ENCODE measurements at places on chromosomes 3 and 15.

- no peak for DNase-seq
Observed at GRCh38 chr3:77256584-77257503, 216.9 kb downstream of the ROBO2 start.

DNA sequence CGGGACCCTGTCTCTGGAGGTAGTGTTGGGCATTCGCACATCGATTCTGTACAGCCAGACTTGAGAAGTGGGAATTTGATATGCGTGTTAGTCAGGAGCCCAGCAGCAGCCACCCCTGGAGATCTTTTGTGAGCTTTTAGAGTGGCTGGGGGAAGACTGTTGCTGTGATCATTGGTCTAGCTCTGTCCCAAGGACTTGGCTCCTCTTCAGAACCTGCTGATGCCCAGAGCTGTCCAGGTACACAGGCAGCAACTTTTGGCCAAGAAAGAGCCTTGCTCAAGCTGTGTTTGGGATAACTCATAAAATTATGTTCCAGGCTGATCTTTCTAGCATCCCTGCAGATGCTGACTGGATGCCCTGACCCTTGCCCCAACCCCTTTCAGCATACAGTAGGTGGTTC is 29.3 kb downstream of the LIMD1 start:
- no peak for DNase-seq

DNA sequence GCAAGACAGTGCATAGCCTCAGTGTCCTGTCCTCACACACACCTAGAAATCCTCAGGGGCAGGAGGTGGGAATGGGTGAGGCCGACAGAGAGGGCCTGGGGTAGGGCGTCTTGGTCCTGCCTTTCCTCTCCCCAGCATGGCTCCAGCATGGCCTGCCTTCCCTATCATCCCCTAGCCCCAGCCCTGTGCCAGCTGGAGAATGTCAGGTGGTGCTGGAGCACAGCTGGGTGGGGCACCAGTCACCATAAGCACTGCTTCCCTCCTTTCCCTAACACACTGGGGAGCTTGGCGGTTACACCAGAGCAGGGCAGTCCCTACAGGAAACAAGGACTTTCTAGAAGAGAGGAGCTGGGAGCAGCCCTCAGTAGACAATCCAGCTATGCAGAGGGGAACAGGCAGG is 236.8 kb downstream of the KLF13 start:
- no peak for DNase-seq

GRCh38 chr3:100067589-100067988 is 46.7 kb downstream of the FILIP1L start:
- no peak for DNase-seq

DNA sequence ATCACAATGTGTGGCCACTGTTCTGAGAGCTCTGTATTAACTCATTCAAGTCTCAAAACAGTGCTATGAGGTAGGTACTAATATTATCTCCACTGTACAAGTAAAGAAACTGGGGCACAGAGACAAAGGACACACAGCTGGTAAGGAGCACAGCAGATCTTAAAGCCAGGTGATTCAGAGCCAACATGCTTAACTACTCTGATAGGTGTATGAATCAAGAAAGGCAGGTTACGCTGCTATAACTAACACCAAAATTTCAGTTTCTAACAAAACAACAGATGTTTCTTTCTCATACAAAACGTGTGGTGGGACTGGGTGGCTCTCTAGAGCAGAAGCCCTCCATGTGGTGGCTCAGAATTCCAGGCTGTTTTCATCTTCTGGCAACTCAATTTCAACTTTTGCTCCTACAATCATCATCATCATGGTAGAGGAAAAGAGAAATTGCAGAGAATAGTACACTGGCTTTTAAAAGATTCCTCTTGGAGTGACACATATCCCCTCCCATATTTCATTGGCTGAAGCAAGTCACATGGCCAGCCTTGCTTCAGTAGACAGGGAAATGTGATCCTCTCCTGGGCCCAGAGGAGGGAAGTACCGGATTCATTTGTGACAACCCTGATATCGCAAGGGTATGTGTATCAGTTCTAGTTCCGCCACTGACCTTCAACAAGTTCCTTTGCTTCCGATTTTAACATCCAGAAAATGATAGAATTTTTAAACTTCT is 126.2 kb upstream of the PTX3 start:
- no peak for DNase-seq

- no peak for DNase-seq
Observed at GRCh38 chr3:12653747-12654146, 10.2 kb downstream of the RAF1 start.

- DNase-seq: no peak
Observed at GRCh38 chr3:149314807-149315578, 18.4 kb downstream of the TM4SF18 start.

DNA sequence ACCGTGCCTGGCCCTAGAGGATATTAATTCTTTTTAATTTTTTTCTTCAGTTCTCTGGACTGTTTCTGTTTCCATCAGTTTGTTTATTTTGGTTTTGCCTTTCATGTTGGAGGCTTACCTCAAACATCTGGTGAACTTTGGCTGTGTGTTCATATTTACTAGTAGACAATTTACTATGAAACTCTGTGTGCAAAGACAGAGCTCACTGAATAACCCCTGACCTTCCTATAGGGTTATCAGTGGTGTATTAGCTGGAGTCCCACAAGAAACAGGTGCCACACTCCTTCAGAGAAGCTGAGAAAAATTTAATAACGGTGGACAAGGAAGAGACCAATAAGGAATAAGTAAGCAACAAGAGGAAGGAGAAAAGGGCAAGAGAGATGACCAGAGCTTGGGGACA is 28.8 kb upstream of the TRA2B start:
- no peak for DNase-seq

GRCh38 chr3:43288366-43288765 is 2.0 kb downstream of the SNRK start:
- no peak for DNase-seq

DNA sequence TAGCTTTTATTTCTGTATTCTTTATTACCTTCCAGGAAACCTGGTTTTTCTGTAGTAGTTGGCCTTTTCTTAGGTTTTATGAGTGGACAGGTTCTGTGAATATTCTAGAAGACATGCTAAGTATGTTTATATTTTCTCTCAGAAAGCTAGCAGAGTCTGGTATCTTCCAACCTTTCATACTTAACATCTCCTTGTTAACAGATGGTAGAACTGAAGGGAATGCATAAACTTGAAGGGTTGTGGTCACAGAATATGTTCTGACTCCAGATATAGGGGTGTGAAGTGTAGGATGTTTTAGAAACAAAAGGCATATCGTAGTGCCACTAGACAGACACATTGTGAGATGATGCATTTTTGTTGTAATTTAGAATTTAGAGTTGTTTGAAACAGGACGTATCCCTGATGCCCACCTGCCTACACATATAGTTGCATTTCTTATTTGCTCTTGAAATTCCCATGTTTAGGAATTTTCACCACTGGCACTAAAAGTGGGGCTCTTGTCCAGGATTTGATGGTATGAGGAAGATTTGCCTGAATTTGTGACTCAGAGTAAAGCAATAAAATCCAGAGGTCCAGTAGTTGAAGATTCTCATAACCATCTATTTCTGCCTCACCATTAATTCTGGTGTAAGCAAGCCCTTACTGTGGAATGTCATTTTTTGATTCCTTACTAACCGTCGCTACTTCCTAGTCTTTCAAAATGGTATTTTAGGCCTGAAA is 274.5 kb downstream of the FEZF2 start:
- DNase-seq: no peak

- DNase-seq: peak; percentile 38
Observed at GRCh38 chr3:59285560-59285959, 235.7 kb upstream of the CFAP20DC start.

DNA sequence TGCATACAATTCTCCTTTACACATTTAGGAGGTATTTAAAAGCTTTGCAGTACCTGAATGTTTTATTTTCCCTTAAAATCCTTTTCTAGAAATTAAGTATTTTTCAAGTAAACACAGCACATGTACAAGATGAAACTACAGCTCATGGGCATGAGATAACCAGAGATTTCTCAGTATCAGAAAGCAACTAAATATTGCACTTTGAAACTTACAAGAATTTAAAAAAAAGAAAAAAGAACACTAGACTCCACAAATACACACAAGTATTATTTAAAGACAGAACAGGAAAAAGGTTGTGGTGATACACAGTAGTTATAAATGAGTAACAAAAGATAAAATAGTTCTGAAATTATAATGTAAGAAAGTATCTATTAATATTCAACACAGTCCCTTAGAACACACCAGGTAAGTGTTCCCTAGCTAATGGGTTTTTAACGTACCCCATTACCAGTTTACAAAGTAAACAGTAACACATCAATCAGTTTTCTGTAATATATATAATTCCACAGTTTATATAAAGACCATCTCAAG is 35.3 kb downstream of the SLTM start:
- no peak for DNase-seq

DNA sequence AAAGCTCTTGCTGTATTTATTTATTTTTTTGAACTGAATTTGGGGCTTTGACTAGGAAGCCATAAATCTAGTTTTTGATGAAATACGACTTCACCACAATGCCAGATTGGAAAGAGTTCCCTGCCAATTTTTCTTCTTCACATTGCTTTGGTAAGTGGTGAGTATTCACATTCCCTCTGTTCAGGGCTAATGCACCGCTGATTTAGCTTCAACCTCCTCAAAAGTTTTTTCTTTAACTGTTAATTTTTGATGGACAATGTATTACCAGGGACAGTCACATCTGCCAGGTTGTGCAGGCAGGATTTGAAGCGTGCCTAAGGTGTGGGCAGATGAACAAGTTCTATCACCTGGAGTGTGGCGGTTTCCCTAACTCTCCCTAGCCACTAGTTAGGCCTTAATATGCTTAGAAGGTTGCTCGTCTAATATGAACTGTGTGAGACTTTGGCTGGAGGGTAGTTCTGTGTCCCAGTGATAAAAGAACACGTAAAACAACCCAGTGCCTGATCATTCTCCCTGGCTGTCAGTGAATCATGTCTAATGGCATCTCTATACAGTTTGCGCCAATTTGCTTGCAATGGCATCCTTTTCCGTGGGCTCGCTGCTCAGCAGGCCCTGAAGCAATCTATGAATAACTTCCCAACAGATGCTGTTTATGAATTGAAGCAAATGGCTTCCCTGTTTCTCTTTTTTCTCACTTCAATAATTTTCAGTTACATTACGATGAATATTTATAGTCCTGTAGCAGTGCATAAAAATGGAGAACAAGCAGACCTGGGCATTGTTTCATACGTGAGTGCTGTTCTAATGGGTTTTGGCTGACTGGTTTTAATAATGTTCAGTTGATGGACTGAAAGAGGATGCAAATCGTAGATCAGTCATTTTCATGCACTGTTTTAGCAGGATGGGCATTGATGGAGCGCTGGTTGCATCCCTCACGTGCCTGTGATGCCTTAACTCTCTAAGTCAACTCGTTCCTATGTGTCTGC is 243.2 kb upstream of the SUCLG2 start:
- DNase-seq: no peak

DNA sequence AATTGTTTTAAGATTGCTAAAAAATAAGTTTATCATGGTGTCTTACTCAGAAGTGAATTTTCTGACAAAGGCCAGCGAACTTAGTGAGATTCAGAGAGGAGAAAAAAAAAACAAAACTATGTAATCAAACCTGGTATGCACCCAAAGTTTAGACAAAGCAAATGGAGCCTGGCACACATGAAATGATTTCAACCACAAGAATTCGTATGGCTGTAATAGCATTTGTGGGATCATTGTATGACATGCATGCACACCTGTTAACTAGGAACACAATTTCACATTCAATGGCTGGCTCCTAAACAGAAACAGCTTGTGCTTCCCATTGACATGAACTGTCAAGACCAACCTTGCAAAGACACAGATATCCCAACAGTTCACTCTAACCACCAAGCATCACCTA is 94.6 kb downstream of the ZIC4 start:
- no peak for DNase-seq

DNA sequence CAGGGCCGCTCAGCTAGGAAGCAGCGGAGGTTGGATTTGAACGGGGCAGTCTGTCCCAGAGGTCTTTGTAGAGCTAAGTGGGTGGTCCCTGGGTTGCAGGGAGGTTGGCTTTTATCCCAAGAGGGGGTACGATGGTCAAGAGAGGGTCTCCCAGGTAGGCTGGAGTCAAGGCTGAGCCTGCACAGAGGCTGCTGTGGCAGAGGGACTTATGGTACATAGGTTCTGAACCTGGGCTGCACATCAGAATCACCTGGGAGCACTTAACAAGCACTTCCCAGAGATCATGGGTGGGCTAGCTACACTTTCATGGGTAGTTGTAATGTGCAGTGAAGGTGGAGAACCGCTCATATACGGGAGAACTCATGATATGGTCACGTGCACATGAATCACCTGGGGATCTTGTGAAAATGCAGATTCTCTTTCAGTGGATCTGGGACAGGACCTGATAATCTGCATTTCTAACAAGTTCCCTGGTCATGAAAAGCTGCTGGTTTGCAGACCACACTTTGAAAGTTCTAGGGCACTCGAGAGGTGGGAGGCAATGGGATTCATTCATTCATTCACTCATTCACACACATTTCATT is 2.9 kb upstream of the RASGRF1 start:
- no peak for DNase-seq

GRCh38 chr3:196198081-196198675 is 13.0 kb downstream of the ZDHHC19 start:
- no peak for DNase-seq

GRCh38 chr15:29090617-29091466 is 178.8 kb downstream of the NSMCE3 start:
- no peak for DNase-seq

GRCh38 chr3:108103040-108103751 is 12.4 kb upstream of the CD47 start:
- DNase-seq: no peak

DNA sequence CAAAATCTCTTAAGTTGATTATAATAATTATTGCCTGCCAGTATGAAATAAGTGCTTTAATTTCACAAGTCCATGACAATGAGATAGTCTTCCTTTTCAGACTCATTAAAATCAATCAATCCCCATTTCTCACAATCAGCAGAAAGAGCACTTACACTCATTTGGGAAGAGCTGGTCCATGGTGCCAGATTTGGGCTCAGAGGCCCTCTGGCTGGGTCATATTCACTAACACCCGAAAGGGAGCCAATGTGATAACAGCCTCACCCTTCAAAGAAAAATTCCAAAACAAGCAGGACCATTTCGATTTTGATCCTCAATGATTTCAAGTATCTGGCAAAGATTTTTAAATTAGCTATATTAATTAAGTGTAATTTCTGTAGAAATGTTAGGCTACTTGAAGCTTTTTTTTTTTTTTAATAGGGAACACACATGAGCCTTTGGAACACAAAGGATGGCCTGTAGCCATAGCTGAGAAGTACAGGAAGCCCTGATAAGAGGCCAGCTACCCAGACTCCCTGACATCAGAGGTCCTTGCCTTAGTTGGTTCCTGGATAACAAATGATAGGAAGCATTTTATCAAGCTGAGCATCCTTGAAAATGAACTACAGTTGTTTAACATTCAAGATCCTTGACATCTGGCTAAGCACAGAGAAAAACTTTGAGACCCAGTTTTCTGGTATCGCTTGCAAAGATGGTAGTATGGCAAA is 17.1 kb downstream of the MCF2L2 start:
- DNase-seq: no peak

DNA sequence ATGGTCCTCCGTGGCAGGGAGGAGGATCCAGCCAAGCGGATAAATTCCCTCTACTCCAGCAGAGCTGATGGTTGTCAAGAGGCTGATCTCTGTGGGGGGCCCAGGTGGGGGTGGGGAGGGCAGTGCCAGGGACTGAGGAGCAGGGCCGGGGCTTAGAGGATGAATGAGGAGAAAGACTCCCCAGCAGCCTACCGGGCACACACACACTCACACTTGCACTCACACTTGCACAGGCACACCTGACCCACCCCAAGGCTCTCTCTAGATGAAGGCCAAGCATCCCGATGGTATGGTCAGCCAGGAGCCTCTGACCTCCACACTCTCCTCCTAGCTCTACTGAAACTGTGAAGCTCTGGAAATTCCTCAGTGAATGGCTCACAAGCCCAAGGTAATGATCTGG is 131.3 kb upstream of the PRR20G start:
- no peak for DNase-seq

- no peak for DNase-seq
Observed at GRCh38 chr3:139456386-139456785, 19.9 kb downstream of the RBP2 start.
